ENCODE measurements at places on chromosomes 12 and 14.
A peak's percentile ranks its signal among the peaks of the same experiment; 100 is the strongest.

DNA sequence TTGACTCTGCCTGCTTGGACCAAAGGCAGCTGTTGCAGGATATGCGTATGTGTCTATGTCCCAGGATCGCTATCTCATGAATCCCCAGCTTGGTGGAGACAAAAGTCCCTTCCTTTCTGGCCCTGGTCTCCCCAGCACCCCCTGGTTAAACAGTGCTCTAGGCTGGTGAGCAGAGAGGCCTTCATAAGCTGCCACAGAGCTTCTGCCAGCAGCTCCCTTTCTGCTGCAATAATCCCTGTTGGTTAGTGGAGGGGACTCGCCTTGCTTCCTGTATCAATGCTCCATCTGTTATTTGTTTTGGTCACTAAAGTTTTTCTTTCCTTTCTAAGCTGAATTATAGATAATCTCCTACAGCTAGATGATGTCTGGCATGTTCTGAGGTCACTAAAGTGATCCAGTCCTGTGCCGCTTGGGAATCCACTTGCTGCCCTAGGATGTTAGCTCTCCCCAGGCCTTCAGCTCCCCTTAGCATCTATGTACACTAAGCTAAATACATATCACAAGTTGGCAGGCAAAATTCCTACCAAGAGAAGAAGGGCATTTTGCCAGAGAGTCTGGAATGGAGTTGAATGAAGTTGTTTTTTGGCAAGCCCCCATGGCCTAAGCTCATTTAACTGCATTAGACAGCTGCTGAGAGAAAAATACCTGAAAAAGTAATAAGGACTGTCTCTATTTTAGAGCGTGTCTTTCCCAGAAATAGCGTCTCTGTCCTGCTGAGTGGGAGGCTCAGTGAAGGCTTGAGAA is 47.8 kb downstream of the RDH12 start:
- DNase-seq = no peak

GRCh38 chr12:14937689-14938088 is 648 bp downstream of the ERP27 start:
- DNase-seq = no peak

GRCh38 chr12:52909331-52909730 is 4.5 kb upstream of the KRT8 start:
- DNase-seq = no peak

- DNase-seq = no peak
Measured at GRCh38 chr14:28361486-28361885, 405.1 kb upstream of the FOXG1 start.

- no peak for DNase-seq
Measured at GRCh38 chr14:77200406-77200985, 18.9 kb downstream of the TMEM63C start.

DNA sequence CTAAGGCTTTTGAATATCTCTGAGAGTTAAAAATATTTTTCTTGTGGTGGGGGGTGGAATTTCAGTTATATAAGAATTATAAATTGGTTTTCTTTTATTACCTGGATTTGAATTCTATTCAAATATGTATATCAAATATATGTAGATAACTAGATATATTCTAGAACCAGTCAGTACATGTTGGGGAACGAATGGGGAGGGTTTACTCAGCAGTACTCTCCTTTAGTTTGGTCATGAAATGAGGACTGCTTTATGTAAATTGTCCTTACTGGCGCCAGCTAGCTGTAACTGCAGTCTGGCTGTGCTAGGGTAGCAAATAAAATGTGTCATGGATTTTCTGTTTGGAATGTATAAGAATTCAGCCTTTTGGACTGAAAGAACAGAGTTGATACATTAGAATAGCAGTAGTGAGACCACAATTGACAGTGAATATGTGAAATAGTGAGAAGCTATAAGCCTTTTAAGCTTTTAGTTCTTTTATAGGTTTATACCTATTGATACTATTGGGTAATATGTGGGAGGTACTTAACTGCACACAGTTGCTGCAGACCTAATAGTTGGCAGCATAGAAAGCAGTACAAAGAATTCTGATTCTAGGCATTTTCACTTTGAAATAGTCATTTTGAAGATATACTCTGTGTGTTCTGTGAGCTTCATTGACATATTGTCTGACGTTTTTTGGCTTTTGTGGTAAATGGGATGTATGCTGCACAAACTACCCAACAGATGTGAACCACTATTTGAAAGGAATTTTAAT is 29.0 kb downstream of the ATF7IP start:
- peak; percentile 79 for DNase-seq

DNA sequence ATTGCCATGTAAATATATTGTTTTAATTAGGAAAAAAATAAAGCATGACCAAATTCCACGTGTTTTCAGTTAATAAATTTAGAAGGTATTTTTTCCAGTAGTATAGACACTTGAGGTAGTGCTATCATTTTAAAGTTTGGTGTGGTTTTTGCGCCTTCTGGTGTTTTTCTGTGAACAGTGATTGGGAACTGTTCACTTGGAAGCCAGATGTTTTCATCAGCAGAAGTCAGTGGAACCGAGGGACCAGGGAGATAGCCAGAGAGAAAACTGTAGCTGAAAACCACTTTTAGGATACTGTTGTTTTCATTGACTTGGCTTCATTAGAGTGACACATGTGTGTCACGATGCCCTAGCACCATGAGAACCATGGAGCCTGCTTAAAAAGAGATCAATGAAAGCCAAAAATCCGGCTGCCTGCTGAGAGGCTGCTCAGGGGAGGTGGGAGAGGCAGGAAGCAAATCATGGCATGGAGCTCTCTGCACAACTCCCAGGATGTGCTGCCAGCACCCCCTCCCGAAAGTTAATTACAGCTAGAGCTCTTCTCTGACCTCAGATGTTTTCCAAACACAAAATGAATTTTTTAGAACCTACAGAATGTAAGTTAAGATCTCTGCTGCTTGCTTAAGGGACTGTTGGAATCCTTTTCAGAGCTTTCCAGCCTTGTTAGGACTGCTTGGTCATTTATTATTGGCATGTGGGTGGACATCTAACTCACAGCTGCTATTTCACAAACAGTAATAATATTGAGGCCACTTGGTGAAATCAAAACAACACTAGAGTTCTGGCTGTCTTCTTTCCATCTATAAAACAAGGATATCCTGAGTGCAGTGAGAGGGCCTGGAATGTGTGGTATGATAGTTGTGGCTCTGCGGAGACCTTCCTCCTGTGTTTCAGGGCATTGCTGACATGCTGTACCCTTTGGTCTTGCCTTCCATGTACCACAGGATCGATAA is 192.3 kb downstream of the ANO4 start:
- DNase-seq = no peak

DNA sequence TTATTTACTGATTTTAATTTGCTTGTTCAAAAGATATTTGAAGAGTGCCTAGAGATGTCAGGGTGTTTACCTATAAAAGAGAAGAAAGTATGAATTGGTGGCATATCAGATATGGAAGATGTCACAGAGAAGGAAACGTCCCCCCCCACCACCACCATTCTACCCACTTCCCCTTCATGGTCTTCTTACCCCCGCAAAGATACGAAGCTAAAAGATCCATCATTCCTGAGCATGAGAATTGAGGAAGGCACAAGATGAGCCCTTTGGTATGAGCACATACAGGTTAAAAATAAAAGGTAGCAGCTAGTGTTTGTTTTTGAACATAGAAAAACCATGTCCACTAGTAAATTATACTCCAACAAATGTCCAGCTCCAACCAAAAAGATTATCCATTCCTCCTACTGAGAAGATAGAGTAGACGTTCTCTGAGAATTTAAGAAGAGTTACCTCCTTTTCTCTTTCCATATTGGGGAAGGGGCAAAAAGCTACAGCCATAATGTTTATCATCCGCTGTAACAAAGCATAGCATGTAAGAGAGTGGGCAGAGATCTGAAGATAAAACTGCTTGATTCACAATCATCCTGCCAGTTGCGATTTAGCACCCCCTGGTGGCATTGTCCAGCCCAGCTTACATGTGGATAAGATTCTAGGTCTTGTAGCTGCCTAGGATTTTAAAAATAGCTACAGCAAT is 29.1 kb downstream of the NFYB start:
- peak; percentile 85 for DNase-seq

DNA sequence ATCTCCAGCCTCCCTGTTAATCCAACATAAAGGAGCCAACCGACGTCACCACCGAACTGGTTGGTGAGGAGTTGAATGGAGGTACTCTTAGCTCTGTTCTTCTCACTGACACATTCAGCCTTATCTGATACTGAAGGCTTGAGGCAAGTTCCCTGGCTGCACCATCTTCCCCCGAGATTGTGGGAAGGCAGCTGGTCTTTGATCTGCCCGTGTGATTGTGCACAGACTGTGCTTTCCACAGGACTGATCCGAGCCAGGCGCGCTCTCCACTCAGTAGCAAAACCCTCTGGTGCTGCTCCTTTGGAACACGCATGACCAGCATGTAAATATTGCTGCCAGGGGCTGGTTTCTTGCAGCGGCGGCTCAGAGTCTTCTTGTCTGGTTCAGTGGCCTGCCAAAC is 30.1 kb upstream of the DLK1 start:
- no peak for DNase-seq

GRCh38 chr14:99945732-99946651 is 119.2 kb upstream of the EVL start:
- DNase-seq = no peak

DNA sequence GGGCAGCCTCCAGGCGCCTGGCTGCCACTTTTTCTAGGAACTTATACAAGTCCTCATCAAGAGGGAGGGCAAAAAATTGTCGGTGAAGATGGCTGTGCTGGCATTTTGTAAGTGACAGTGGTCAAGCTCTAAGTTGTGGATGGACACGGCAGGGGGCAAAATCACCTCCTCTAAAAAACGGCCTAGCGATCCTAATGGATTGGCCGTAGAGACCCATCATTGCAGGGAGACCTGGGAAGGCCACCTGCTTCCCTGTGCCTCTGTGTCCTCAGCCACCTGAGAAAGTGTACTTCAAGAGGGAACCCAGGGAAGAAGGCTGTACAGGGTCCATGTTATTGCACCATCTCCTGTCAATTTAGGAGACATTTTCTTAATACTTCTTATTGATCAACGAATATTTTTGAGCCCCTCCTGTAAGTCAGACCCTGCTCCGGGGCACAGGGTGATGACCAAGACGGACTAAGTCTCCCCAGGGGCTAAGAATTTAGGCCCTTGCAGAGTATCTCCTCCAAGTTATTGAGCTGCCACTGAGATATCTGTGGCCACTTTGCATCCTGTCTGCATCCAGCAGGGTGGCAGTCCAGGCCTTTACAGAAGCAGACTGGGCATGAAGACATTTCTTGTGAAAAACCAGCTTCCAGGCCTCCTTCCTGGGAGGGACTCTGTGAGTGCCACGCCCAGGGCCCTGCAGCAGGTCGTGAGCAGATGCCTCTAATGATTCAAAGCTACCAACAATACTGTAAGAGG is 40.5 kb downstream of the PSMA6 start:
- DNase-seq = no peak

DNA sequence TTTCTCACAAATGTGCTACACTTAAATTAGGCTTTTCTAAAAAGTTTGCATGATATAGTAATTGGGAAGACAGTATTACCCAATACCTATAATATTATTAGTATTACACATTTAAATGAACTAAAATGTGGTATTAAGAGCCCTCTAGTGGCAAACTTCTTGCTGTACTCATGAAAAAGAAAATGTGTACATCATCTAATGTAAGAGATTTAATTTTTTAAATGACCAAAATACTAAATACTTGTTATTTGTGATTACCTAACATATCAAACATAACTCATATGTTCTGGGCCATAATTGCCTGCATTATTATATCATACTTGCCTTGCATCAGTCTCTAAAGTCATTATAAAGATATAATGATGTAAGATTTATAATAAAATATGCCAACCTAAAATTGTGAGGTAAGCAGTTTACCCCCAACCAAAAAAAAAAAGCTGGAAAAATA is 64.2 kb downstream of the DNAI7 start:
- DNase-seq = peak; percentile 60

DNA sequence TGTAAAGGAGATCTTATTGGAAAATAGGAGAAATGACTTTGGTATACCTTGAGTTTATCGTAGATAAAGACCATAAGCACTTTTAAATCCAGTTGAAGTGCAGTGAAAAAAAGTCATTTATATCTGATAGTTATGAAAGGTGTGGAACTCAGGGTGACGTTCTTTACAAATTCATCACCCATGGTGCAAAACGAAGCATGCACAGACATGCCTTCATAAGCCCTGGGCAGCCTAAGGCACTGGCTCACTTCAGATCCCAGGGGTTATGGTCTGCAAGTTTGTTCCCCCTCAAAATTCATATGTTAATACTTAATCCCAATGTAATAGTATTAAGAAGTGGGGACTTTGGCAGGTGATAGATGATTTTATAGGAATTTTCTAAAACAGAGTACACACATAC is 1216.4 kb upstream of the USP15 start:
- DNase-seq = no peak

GRCh38 chr12:124921200-124922031 is 7.0 kb upstream of the UBC start:
- no peak for DNase-seq

DNA sequence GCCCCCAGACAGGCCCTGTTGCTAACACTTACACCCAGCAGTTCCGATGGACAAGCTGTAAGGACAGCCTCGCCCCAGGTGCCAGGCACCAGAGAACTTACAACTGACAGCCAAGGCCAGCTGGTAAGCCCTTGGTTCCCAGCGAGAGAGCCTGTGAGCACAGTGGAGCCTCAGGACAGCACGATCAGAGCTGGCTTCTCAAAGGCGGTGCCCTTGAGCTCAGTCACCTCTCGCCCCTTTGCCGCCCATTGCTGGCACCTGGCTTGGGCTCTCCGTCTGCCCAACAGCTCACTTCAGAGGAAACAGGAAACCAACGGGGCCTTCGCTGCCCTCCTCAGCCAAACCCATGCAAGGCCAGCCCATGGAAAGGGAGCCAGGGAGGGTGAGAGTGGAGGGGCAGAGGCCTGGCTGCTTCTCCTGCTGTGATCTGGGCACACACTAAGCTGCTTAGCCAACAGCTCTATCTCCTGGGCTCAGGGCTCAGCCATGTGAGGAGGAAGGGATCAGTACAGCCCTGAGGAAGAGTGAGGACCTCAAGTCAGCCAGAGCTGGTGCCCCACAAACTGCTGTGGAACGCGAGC is 98.5 kb downstream of the SINHCAF start:
- no peak for DNase-seq

DNA sequence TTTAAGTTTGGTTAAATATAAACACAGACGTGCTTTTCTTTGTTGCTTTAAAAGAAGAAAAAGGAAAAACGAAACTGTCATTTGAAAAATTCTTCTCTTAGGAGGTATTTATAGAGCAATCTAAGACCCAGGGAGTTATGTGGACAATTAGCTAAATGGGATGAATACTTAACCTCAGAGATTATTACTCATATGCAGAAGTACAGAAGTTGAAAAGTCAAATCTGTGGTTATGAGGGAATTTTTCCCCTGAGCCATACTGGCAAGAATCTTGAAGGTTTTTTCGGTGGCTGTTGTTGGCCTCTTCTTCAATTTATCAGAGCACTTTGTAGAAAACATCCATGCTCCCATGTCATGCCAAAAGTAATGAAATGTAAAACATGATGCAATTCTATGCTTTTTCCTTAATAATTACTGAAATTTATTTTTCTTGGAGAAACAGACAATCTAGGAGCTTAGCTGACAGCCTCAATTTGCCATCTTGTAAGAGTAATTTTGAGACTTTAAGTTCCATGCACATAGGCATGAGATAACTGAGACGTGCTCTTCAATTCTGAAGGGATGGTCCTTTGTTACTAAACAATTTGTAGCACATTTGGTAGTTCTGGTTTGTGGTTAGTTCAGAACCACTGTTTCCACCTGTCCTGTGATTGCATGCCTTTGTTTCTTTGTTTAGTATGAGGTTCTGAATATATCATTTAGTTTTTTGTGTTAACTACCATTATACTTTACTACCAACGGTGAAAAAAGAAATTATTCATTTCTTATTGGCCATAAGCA is 126.6 kb downstream of the BCAT1 start:
- no peak for DNase-seq
